Activated naive CD4-positive, alpha-beta T cell treated with anti-CD3 and anti-CD28 coated beads, Interleukin-2, amount 10 ng/mL, durations not matched to agents 7 days and 5 days (primary cell): ENCODE measurements at places on chromosomes 3 and 15.
A peak's percentile ranks its signal among the peaks of the same experiment; 100 is the strongest.

GRCh38 chr15:52098323-52098722 lies 14.3 kb downstream of the BCL2L10 start:
- DNase-seq: no peak

GRCh38 chr3:147661916-147662315 lies 252.8 kb downstream of the ZIC1 start:
- no peak for DNase-seq

DNA sequence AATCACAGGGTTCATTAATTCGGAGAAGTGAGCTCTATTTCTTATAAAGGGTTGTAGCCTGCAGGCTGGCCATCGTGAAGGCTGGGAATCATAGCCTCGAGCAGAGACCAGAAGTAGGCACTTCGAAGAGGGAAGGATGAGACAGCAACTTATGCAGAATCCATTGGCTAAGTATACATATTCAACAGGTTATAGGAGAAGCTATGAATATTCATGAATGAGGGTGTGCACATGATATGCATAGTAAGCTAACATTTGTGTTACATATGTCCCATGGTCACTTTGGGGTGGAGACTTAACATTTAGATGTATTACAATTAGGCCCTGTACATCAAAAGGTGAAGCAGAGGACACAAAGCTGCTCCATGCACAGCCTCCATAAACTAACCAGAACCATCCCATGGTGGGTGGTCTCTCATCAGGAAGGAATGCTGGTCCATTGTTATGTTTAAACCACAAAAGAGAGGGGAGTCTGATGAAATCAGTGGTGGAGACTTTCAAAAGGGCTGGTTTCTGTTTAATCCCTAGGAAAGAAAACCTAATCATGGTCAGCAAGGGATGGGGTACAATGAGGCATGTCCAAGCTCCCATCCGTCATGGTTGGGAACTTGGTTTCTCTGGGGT lies 80.8 kb upstream of the FHIT start:
- DNase-seq: no peak

GRCh38 chr3:19334120-19334519 lies 185.8 kb downstream of the KCNH8 start:
- no peak for DNase-seq

- DNase-seq: no peak
Measured at GRCh38 chr3:13687517-13687943, 138.6 kb downstream of the FBLN2 start.

GRCh38 chr3:49799761-49800160 lies at the start of gene CDHR4:
TSS of gene CDHR4 (minus strand) at chr3:49799873. CDS start at chr3:49799812, 61 bp downstream.
- no peak for DNase-seq

DNA sequence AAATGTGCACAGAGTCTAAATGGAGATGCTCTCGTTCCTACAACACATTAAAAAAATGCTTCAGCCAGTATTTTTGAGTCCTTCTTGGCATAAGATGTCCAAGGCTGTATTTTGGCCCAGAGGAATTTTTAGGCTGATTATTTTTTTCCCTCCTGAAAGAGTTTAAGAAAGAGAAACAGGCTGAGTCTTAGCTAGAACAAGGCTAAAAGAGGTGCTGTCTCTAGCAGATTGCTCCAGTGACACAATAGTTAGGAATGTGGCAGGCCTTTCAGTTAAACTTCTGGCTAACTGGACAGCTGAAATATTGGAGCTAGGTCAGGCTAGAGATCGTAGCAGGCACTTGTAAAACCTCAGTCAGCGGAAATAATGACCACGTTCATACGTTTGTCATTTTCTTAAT lies 271.4 kb upstream of the RARB start:
- DNase-seq: no peak

- DNase-seq: no peak
Measured at GRCh38 chr15:59838900-59839299, 149.8 kb upstream of the BNIP2 start.

GRCh38 chr3:113948015-113948917 lies 453 bp downstream of the ZDHHC23 start:
- DNase-seq: peak; percentile 50

DNA sequence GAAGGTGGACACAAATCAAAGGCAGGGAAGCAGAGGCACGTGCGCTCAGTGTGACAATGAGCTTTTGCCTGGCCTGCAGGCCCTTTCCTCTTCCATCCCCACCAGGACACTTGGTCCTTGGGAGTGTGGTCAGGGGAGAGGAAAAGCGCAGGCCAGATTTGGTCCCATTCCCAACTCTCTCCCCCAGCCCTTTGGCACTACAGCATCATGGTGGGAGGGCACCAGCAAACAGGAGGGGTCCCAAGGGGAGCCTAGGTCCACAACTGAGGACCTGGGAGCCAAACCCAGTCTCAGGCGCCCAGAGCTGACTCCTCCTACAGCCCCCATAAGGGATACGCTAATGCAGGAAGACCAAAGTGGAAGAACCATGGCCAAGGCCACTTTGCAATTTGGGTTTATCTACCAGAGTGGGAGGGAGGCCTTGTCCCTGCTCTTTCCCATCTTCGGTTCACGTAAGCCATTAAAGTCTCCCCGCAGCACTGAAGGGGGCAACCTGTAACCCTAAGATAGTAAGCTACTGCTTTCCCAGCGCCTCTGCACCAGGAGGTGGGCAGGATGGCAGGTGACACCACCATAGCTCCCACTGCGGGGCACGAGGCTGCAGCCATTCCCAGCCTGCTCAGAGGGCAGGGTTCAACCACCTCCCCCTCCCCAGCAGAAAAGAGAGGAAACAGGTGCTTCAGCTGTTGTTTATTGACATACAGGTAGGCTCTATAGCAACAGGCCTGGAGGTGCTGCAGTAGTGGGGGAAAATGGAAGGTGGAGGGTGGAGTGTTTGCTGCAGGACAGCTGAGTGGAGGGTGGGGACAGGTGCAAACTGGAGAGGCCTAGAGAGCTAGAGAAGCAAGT lies 993 bp upstream of the GRAMD2A start:
- no peak for DNase-seq

DNA sequence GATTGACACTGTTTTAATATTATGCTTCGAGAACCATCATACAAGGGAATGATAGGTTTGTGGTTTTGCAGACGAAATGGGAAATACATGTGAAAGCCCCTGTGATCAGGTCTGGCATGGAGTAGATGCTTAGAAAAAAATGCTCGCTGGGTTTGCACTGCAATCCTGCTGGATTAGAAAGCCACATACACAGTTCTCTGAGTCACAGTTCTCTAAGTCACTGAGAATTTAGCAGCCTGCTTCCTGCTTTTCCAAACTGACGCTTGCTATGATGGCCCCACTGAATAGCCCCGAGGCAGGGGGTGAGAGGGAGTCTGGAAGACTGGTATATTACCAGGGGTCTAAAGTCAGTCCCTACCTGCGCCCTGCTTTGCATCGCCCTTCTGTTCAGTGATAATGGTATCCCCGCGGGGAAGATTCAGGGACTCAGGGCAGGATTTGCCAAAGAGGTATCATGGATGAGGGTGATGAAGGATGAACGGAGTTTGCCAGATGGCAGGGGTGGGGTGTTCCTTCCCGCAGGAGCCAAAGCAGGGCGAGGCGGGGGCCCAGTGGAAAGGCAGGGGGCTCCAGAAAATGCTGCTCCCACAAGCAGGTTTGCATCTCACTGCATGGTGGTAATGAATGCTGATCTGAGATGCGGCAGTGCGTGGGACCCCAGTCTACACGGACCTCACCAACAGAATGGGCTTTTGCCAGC lies 82.3 kb downstream of the IQSEC1 start:
- no peak for DNase-seq

- DNase-seq: peak; percentile 39
Measured at GRCh38 chr3:171704002-171704401, 106.3 kb downstream of the PLD1 start.

- DNase-seq: no peak
Measured at GRCh38 chr3:127493924-127494646, 96.4 kb downstream of the TPRA1 start.

DNA sequence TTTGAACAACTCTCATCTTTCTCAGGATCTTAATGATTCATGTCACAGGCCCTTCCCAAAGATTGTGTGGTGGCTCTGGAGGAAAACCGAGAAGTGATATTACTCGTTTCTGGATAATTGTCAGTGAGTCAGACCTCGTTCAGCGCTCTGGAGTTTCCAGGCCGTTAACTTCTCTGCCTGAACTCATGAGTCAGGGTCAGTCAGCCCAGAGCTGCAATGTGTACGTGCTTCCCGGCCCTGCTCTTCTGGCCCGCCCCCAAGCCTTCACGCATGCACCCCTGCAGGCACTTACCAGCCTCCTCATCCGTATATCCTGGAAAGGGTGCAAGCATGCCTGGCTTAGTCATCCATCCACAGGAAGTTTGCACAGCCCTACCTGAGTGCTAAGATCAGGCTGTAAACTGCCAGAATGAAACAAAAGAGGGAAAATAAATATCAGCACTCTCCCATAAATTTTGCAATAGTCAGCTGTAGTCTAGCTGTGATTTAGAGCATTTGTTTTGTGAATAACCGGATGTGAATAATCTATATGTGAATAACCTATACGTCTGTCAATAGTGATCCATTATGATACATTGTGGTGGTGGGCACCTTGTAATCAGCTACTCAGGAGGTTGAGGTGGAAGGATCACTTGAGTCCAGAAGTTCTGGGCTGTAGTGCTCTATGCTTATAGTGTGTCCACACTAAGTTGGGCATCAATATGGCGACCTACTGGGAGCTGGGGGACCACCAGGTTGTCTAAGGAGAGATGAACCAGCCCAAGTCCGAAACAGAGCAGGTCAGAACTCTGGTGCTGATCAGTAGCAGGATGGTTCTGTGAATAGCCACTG lies 35.3 kb upstream of the SEMA4B start:
- no peak for DNase-seq
